ENCODE measurements at places on chromosomes 5 and 9.

DNA sequence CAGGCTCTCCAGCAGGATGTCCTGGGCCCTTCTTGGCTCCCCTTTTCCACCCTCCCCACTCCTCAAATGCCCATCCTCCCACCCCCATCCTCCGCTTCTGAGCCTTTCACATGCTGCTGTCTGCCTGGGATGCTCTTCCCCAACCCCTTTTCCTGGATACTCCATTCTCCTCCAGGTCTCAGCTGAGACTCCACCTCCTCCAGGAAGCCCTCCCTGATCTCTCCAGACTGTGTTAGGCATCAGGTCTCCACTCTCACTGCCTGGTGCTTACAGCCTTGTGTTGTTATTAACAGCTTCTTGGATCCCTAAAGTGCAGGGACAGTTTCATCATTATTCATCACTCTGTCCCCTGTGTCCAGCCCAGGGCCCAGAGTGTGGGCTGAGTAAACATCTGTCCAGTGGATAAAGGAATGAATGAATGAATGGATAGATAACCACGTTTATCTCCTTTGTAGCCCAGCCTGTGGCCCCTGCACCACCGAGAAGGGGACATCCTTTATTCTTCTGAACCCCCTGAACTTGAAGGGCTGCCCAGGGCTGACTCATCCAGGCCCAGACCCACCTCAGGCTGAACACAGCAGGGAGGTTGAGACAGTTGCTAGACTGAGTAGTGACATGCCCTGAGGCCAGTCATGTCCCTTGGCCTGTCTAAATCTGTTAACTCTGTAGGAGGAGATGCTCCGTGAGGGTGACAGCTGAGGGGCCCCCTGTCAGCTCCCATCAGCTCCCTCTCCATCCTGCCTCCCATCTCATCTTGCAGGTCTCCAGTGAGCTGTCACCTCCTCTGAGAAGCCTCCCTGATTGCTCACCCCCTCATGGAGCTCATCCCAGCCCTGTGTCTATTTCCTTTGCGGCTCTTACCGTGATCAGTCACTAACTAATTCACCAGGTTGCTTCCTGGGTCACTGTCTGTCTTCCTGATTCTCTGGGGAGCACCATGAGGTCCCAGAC, 14.6 kb upstream of the LAMC3 start:
- no peak for DNase-seq

- no peak for DNase-seq
Observed at GRCh38 chr5:111299067-111299481, 74.9 kb downstream of the CAMK4 start.

GRCh38 chr9:38067859-38068681, 957 bp downstream of the SHB start:
- DNase-seq: no peak

GRCh38 chr5:137782984-137783536, 28.9 kb upstream of the HNRNPA0 start:
- no peak for DNase-seq

DNA sequence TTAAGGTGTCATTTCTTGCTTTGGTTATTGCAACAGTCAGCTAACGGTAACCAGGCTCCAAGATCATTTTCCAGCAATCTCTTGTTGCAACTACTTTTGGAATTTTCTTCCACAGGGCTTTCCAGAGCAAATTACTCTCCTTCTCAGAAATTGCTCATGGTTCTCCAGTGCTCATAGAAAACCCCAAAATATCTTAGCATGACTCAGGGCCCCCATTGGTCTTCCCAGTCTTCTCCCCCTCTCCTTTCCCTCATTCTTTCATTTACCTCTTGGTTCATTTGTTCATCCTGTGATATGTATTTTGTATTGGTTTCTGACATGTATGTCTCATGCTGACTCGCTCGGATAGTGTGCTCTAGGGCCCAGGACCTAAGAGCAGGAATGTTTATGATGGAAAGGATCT, 35.6 kb downstream of the WWC1 start:
- DNase-seq: no peak

GRCh38 chr5:168086104-168086610, 205.3 kb upstream of the WWC1 start:
- no peak for DNase-seq
